ENCODE measurements at places on chromosomes 1 and 21.

- DNase-seq, result no peak
Observed at GRCh38 chr1:240084749-240085148, 6.9 kb upstream of the FMN2 start.

DNA sequence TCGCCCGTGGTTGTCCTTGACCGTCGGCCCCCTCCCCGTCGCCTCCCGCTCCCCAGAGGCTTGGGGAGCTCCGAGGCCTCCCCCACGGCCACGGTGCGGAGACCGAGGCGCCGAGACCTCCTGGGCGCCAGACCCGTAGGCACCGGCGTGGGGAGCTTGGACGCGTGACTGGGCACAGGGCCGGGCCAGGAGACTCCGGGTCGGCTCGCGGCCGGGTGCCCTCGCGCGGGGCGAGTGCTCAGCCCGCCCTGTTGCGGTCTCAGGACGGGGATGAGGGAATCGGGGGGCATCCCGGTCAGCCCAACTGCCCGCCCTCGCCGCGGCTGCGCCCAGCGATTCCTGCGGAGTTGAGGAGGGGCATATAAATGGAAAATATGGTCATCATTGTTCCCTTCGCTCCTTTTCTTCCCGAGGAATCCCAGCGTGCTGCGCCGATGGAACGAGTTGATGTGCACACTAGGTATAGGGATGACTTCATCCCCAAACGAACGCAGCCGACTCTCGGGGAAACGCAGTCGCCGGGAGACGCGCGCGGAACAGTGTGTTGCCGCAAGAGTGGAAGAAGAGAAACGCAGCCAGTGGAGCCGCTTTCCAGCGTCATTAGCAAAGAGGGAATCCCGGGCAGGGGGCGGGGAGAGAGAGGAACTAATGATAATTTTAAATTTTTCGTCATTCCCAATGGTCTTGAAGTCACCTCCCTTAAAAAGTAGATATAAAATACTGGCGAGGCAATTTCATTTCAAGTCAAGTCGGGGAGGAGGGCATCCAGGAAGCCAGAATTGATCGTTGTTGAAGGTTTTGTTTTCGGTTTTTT lies 747 bp upstream of the ENAH start:
- DNase-seq, result peak; percentile 64

DNA sequence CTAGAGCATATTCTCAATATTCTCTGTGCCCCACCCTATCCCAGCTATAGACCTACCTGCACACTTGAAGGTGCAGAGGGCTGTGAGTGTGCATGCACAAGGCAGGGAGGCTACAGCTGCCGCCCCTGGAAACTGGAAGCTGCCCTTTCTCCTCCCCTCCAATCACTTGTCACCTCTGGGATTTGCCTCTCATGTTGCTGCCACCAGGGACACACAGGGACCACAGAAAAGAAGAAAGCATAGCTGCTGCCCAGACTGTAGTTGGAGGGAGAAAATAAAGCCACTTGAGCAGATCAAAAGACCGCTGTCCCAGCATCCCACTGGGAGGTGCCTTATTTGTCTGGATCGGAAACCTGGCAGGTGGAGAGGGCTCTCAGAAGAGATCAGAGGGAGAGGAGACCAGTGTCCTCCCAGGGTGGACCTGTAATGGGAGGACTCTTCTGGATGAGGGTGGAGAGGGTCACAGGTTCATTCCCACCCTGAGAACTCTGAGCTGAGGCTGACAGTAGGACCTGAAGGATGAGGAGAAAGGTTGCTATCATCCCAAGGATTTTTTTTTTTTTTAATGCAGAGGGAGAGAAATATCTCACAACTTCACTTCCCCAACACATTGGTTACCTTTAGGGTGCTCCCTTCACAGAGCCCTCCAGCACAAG lies 7.6 kb upstream of the INPP5B start:
- DNase-seq, result no peak

DNA sequence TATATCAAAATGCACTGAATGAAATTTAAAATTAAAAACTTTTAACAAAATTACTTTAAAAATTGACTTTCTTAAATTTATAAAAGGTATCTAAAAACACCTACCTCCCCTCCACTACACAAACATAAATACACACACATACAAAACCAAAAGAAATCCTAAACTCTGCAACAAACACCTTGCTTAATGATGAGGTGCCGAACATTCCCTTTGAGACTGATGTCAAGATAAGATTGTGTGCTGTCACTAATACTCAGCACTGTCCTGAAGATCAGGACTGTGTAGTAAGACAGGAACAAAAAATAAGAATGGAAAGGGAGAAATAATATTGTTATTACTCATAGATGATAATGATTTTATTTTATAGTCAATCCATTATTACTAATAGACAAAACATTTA lies 45.1 kb downstream of the CD53 start:
- no peak for DNase-seq

Measured in stromal cell of bone marrow (primary cell).